ENCODE measurements at places on chromosomes 5 and 9. TPM values are rescaled to one million over a fixed set of nuclear protein-coding genes. Genes with fewer than 3 reads are reported as not detected.

DNA sequence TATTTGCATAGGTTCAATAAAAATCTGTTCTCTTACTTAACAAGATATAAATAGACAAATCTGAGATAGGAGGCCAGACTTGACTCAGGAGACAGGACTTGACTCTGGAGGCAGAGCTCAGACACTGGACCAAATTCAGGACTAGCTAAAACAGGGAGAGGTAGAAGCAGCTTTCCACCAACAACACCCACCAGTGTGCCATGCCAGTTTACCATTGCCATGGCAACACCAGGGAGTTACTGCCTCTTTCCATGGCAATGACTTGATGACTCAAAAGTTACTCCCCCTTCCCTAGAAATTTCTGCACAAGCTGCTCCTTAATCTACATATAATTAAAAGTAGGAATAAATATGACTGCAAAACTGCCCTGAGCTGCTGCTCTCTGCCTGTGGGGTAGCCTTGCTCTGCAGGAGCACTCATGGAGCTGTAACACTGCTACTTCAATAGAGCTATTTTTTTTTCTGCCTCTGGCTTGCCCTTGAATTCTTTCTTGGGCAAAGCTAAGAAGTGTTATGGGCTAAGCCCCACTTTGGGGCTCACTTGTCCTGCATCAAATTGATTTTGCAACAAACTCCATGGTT is 473.0 kb downstream of the PLK2 start:
- DNase-seq: no peak

DNA sequence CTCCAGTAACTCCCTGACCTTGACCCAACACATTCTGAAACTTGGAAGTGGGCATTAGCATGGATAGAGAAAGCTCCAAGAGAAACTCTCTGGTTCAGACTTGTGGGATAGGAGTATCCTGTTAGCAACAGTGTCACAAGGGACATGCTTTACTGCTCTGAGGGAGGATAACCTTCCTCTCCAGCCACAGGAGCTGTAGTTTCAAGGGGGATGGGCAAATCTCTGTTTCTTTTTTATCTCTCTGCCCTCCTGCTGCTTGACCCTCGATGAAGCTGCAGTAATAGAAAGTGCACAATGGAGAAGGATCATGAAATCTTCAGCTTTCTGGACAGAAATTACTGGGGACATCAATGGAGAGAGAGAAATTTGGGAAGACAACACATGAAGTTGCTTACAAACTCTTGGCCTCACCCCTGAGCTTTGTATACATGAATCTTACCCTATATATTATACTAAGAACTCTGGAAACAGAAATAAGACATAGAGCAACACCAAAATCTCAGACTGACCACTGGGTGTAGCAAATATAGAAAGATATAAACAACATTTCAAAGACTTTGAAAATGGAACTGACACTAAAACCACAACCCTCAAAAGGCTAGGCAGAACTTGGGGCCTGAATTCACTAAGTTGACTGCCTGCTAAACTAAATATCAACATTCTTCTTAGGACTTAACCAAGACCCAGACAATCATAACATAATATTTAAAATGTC is 471.0 kb upstream of the MEF2C start:
- DNase-seq: no peak

NKD2 gene
- total RNA-seq: not detected

ZDHHC21 gene
- 25.9 TPM for total RNA-seq

GRCh38 chr9:133785753-133786370 is 47.7 kb upstream of the SARDH start:
- DNase-seq: no peak

SLC6A19 gene
- total RNA-seq: not detected

DNA sequence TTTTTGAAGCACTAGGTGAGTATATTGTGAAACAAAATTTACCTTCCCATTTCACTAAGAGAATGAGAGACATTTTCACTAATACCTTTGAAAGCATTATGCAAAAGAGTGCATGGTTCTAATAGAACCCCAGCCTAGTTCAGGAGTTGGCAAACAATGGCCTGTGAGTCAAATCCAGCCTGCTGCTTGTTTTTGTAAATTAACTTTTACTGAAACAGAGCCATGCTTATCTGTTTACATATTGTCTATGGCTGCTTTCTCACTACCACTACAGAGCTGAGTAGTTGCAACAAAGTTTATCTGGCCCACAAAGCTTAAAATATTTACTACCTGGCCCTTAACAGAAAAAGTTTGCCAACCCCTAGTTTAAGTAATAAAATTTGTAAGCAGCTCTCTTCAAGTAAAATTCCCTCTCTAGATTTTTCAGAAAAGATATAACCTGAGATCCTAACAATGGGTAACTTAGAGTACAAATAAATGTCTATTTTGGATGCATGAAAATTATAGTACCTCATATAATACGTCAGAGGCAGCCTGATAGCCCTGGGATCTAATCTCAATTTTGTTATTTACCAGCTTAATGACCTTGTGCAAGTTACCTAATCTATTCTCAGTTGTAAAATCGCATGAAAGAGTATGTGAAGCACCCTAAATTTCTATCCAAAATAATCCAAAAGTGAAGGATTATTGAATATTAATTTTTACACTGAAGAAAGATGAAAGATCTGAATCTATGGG is 50.7 kb upstream of the ARL15 start:
- DNase-seq: no peak

SYNPO gene
- total RNA-seq: 121 TPM

Measured in endothelial cell of umbilical vein (primary cell).